ENCODE measurements at places on chromosomes 1 and 21.

GRCh38 chr1:150053926-150054325 is 13.7 kb upstream of the VPS45 start:
- DNase-seq: no peak

DNA sequence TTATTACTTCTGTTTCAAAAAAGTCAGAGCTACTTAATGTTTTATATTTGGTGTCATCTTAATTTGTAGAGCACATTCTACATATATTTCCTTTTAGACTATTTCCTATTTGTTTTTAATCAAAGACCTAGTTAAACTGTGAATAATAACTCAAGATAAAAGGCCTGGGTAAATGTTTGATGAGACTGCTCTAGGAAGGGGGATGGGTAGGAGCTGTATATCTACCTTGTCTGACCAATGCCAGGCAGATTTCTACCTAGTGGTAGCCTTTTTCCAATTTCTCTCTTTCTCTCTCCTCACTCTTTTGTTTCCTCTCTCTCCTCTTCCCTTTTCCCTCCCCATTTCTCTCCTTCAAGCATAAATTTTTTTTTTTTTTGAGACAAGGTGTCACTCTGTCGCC is 31.9 kb upstream of the IVNS1ABP start:
- DNase-seq: no peak

DNA sequence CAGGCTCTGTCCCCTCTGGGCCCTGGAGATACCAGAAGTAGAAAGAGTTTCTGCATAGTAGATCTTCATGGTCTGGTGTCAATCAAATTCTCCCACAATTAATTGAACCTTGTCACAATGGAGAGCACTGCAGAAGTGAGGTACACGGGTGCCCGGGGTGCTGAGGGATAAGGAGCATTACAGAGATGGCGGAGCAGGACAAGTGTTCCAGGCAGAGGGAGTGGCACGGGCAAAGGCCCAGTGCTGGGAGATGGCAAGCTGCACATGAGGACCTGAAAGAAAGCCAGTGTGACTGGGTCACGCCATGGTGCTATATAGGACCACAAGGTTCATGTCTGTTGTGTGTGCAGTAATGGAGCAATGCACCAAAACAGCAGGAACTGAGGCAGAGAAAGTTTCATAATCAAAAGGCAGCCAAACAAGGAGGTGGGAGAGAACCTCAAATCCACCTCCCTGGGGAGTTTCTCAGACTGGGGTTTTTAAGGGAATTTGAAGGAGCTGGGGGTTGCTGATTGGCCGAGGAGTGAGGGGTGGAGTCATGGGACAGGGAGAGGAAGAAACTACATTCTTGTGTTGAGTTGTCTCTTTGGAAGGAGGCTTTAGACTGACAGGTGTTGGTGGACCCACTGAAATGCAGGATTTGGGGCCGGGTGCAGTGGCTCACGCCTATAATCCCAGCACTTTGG is 27.7 kb downstream of the ACOT11 start:
- DNase-seq: no peak

DNA sequence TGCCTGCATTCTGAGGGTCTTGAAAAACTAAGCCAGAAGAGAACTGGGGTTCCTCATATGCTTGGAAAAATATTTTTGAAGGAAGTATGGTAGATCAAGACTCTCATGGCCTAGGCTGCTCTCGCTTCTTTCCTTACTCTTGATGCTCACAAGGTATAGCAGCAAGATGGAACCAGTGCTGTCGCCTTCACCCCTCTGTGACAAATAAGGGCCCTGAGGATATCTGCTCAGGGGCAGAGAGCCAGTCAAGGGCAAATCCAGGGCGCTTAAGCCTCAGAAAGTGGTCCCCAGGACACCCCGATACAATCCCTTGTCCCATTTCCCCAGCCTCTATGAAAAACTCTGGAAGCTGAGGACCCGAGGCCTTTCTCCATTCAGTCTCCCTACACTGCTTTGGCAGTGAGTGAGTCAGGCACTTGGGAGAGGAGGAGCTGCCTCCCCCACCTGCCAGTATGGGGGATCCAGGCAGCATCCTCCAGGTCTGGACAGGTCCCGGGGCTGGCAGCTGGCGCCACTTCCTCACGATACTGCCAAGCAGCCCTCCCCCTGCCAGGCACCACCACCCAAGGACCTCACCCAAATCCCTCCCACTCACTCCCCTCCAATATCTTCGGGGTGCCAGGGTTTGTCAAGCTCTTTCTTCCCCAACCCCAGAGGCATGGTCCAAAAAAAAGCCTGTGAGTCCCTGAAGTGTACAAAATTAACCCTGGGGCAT is 1.3 kb downstream of the IGSF9 start:
- DNase-seq: no peak

DNA sequence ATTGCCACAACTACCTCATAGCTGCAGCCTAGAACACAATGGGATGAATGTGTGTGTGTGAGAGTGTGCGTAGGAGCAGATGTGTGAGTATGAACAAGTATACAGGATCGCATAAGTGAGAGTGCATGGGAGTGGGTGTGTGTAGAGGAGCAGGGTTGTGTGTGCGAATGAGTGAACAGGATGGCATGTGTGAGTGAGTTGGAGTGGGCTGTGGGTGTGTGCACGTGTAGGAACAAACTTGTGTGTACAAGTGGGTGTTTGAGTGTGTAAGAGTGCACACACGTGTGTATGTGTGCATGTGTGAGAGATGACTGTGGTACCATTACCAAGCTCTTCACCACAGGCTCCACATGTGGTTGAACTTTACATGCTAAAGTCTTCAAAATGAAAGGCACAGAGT is 175.4 kb upstream of the EDN2 start:
- no peak for DNase-seq

DNA sequence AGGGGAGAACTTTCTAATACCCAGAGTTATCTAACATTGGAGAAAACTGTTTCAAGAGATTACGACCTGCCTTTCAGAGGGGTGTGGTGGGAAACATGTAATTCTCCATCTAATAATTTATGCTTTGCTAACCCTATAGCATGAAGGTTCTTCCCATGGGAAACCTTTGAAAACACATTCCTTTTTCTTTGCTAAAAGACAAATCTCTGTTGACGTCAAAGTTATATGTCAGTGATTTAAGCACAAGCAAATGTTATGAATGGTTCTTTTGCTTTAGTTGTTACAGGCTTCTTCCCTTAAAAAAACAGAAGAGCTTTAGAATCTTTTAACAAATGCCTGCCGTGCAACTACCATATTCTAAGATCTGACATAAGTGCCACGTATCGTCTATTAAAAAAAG is 19.2 kb downstream of the FMO2 start:
- no peak for DNase-seq

GRCh38 chr1:24503059-24503751 is 569 bp downstream of the RCAN3 start:
- DNase-seq: peak; percentile 57

DNA sequence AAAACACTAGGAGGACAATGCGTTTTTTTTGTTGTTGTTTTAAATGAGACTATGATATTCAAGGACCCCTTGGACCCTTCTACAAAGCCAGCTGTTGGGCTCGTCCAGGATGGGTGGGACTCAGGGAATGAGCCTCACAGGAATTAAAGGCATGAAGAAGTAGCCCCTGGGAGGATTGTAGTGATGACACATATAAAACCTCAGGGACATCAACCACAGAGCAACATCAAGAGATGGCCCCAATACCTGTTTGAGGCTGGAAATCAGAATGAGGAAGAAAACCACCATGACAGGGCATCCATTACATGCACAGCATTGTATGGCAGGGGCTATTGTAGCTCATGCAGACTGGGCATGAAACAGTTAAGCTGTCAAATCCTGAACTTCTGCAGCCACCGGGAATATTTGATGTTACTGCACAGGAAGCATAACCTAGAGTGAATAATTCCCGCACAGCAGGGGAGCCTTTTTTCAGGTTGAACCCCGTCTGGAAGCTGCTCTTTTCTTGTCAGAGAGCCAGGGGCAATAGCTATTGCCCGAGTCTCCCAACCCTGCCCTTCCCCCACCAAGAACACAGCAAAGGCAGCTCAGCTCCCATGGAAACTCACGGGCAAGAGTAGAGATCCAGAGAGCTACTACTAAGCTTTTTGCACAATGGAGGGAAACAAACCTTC is 140.2 kb upstream of the FGGY start:
- peak; percentile 71 for DNase-seq

DNA sequence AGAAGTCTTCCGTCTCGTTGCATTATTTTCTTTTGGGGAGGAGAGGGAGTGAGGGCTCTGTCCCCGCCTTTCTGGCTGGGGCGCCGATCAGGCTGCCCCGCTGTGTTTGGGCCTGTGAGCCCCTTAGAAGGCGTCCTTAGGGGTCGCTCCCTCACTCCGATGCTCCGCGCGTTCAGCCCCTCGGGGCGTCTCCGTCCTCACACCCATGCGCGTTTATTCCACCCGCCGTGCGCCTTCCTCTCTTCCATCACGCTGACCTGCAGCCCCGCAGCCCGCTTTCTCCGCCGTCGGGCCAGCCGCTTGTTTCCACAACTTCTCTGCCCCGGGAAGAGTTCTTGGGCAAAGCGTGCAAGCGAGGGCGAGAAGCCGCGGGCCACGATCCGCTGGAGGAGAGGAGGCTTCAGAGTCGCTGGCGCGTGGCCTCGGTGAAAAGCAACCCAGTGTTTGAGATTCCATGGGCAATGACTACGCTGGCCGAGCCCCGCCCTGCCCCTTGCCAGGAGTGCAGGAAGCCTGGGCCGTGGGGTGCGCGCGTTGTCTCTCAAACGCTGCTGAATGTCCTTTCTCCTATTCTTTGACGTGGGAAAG is 27.7 kb downstream of the TRIM11 start:
- DNase-seq: peak; percentile 32

- DNase-seq: no peak
These were observed 5.9 kb downstream of the NFYC start for GRCh38 chr1:40697436-40697835.

- no peak for DNase-seq
These were observed 67.0 kb downstream of the BACH1 start for GRCh38 chr21:29365661-29366265.

- no peak for DNase-seq
These were observed 262.7 kb downstream of the MATN1 start for GRCh38 chr1:30460661-30461060.

DNA sequence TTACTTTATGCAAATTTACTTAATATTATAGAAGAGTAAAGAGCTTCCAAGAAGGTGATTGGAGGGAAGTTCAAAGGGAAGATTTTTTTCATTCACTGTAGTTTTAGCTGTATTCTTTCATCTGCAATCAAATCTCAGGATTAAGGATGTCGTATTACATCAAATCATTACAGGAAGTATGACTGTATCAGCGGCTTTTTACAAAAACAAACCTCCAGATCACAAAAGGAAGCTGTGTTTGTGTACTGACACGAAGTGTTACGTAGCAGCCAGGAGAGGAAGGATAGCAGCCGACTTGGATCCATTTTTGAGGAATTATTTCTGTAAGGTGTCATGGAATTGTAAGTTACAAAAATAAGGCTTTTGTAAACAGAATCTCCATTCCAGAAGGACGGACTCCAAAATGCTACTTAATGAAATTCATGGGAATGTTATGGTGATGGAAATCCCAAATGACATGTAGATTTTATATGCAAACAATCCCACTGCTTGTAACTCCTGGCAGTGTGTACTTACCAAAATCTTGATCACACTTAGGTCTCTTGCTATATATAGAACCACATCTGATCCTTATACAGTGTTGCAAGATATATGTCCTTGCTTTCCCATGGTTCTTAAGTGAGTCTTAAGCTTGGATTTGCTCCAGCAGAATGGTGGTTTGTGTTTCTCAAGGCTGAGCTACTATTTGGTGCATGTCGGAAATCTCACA is 49.8 kb downstream of the KCNJ15 start:
- DNase-seq: no peak

- no peak for DNase-seq
These were observed 227.2 kb downstream of the SLC45A1 start for GRCh38 chr1:8545078-8545477.

DNA sequence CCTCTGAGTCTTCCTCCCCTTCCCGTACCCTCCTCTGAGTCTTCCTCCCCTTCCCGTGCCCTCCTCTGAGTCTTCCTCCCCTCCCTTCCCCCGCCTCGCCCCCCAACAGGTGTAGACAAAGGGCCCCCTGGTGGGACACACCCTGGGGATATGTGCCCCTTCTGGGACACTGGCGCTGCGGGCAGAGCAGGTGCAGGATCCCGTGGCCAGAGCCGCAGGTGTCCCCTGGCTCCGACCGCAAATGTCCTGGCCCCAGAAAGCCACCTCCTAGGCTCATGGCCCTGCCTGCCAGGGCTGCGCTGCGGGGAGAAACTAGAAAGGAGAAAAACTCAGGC is 51.5 kb upstream of the ARHGEF16 start:
- DNase-seq: no peak

- peak; percentile 21 for DNase-seq
These were observed 6.6 kb downstream of the NID1 start for GRCh38 chr1:236058141-236058934.

DNA sequence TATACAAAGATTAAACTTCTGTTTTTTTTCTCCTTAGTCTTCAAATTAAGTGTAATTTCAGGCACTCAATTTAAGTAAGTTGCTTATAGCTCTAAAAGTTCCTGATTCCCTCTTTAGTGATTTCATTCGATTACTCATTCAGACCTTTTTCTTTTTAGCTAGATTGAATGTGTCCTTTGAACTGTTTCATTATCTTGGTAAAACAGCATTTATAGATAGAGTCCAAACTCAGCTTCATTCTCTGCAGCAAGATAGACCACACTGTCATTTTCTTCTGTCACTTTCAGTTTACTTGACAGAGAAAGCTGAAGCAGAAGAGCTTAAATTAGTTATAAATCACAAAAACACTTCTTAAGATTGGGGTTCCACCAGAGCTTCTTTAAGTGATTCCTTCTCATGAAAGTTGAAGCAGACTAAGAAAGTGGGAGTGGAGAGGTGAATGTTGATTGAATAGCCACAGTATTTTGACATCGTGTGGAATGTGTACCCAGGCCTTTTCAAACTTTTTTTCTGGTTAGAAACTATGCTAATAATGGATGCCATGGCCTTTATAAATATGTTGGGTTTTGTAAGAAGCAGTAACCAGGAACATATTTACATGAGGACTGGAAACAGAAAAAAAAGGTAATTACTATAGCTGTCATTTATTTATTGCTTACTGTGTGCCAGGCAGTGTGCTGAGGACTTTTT is 52.2 kb downstream of the ZBTB40 start:
- DNase-seq: no peak

DNA sequence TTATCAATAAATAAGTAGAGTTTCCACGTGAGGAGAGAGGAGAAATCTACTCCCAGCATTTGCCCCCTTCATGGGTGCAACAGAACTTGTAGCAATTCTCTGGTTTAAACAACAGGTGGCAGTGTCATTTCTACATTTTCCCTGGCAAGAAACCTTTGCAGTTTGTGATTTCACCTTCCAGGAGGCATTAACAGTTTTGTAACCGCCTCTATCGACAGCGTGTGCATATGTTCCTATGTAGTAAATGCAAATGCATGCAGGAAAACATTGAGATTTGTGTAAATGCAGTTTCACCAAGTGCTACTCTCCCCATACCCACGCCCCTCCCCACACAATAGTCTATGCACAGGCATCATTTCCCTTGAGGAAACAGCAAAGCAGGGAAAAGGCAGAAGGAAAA is 494.7 kb downstream of the SMYD3 start:
- peak; percentile 40 for DNase-seq

- DNase-seq: no peak
These were observed 151.7 kb upstream of the COL11A1 start for GRCh38 chr1:103259982-103260381.

GRCh38 chr21:33931799-33932390 is 16.3 kb upstream of the ATP5PO start:
- no peak for DNase-seq

Data from ELF-1 (cell line).